ENCODE measurements at places on chromosomes 1 and 21.
A peak's percentile ranks its signal among the peaks of the same experiment; 100 is the strongest.

DNA sequence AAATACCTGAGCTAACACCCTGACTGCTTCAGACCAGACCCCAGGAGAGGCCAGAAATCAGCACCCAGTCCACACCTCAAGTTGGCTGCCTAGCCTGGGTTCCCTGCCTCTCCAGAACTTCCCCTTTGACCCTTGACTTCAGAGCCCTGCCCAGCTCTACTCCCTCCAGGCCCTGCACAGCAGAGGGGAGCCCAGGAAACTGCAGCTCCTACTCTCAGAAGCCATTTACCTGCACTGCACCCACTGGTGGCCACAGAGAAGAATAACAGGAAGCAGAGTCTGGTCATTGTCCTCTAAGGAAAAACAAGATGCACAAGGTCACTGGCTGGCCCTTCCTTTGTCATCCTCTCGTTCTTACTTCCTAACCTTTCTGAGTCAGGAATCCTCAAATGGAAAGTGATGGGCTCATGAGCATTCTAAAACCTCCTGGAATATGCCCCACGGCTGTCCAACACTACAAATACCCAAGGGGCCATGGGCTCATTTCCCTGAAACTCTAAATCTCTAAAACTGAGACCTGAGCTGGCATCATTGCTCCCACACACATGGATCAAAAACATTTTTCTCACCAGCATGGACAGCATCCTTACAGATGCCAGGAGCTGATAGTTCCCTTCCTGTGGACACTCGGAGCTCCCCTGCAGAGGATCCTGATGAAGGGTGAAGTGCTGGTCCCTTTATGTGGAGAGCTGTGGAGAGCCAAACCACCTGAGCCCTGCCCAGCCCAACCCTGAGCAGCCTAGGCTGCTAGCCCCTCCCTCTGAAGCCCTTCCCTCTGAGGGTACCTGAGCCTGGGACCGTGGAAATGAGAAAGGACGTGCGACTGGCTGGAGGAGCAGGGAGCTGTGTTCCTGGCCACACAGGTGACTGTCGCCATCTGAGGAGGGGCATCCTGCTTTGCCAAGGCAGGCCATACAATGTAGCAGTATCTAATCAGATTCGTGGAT, at the start of gene ITLN2:
TSS of gene ITLN2 (minus strand) at position 652 of the 947 bp plus-strand sequence. CDS start at position 584, 68 bp downstream.
- DNase-seq: no peak

GRCh38 chr1:82799261-82799660, 998.5 kb downstream of the ADGRL2 start:
- DNase-seq: no peak

DNA sequence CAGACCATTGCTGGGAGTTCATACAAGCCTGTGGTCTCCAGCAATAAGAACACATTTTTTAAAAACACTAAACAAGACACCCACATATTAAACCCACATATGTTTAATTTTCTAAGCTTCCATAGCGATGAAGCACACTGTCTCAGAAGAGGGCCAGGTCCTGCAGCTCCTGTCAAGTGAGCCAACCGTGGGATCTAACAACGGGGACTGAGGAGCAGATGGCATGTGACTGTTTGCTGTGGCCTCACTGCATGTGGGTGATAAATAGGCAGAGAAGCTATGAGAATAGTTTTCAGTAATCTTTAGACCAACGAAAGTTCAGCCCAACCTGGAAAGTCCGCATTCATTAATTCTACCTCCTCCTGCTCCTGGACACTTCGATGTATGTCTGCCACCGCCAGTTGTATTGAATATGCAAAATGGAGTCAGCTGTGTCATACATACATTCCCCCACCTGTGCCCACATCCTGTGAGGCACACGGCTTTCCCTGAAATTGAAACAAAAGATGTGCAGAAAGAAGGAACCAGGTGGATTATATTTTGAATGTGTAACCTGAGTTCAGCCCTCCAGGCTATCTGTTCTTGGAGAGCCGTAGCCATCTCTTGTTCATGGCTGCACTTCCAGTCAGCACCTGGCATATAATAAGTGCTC, 88.2 kb downstream of the MIS18A start:
- DNase-seq: no peak

DNA sequence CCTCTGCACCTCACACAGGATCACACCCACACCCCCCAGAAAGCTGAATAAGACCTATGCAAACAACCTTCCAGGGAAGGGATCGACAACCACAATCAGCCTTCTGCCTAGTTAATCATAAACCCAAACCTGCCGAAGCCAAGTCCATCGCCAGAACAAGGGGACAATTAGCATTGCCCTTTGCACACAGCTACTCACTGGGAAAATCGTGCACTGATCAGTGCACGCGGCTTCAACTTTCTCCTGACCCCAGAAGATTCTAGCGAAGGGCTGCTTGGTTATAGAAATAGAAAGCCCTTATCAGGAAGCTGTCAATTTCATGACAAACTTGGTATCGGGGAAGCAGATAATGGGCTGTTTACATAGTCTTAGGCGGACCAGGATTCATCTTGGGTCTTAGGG, 29.5 kb downstream of the RUNX1 start:
- DNase-seq: no peak

DNA sequence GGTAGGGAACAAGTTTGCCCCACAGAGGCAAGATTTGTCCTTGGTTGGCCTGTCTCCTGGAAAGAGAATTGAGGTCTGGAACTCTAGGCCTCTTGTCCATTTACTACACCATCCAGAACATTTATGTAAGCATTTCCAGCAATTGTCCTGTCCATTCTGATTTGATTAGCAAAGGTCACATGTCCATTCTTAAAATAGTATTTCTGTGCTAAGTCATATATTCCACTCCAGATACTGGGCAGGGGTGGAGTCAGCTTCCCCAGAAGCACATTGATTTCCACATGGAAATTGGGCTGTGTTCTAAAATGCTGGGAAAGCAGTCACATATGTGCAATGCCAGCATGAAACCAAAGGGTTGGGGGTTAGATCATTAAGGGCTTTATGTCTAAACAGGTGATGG, 21.5 kb upstream of the FMN2 start:
- DNase-seq: no peak

- peak; percentile 86 for DNase-seq
Measured at GRCh38 chr21:31335957-31336738, 7.9 kb downstream of the TIAM1 start.

- DNase-seq: no peak
Measured at GRCh38 chr1:170415710-170416372, 116.1 kb upstream of the GORAB start.

GRCh38 chr1:59952065-59952464, 25.5 kb upstream of the CYP2J2 start:
- DNase-seq: no peak

DNA sequence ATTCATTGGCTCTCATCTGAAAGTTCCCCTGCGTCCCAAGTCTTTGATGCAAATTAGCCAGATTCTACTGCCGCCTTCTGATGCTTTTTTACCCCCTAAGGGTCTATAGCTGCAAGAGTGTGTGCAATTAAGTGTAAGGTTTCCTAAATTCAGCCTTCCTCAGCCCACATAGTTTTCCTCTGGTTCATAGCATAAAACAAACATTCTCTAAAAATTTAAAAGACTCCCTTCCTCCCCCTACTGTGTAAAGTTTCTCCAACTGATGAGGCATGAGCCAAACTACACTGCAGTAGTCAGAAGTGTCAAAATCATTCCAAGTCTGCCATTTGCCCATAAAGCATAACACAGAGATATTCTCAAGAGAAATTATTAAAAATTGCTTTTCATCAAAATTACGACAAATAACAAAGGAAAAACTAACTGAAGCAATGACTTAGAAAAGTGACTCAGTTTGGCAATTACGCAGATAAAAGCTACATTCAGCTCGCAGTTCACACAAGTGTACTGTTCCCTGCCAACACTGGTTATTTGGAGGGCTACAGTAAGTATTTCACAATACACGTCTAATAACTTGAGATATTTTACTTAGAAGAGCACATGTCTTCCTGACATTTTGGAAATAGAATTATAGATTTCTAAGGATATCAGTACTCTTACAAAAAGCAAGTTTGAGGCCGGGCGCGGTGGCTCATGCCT, 15.4 kb downstream of the KCNH1 start:
- no peak for DNase-seq

- no peak for DNase-seq
Measured at GRCh38 chr1:212291505-212292134, 6.4 kb downstream of the PPP2R5A start.

DNA sequence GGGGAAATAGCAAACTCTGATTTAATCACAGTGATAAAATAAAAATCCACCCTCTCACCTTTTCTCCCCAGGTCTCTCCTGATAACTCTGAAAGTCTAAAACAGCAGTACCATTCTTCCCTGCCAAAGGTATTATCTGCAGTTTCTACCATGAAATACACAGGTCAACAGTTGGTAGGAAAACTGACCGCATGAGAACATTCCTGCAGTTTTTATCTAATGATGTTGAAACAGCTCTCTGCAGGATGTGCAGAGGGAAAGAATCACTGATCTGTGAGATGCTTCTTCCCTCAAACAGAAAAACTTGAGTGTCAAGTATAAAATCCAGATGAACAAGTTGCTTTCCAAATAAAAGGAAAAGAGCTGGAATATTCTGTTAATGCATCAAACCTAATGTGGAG, 39.1 kb downstream of the KCNJ6 start:
- no peak for DNase-seq

DNA sequence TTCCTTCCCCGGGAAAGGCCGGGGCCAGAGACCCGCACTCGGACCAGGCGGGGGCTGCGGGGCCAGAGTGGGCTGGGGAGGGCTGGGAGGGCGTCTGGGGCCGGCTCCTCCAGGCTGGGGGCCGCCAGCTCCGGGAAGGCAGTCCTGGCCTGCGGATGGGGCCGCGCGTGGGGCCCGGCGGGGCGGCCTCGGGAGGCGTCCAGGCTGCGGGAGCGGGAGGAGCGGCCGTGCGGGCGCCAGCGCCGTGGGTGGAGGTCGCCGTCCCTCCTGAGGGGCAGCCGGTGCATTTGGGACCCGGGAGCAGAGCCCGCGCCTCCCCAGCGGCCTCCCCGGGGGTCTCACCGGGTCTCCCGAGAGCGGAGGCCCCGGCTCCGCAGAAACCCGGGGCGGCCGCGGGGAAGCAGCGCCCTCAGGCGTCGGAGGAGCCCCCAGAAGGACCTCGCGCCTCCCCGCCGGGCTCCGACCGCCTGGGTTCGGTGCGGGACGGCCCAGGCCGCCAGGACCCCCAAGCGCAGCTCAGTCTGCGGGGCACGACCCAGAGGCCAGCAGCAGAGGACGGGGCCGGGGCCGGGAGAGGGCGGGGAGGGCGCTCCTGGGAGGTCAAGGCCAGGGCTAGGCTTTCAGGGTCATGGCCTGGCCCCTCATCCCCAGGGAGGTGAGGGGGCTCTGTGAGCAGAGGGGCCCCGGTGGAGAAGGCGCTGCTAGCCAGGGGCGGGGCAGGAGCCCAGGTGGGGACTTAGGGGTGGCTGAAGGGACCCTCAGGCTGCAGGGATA, 7.2 kb upstream of the SLX9 start:
- no peak for DNase-seq

- no peak for DNase-seq
Measured at GRCh38 chr1:50829014-50829958, 130.8 kb downstream of the FAF1 start.

DNA sequence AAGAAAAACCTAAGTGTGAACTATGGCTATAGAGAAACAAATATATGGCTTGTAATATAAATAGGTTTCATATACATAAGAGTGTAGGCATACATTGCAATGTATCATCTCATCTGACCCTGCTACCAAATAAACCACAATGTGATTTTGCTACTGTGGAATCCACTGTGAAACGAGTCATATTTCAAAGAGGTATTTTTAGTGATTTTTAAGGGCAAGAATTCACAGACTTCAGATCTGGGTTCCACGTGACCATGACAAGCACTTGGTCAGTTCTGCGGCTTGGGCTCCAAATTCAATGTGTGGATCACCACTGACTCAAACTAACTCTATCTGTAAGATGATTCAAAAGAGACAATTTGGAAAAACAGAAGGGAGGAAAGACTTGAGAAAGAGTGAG, 147.0 kb upstream of the ERG start:
- DNase-seq: peak; percentile 79

DNA sequence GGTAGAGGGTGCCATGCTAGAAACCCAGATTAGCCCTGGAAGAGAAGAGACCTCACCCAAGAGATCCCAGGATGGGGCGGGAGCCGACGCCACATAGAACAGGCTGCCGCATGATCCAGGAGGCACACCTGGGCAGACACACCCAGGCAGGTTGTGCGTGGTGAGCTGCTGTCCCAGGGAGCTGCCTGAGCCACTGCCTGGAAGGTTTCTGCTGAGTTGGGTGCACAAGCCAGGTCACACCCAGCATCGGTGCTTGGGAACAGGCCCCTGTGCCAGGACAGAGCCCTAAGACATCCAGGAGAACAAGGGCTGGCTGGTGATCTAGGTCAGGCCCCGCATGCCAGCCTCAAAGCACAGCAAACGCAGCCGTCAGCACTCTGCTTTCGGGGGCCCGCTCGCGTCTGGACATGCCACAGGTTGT, 40.2 kb downstream of the CTNNBIP1 start:
- no peak for DNase-seq

DNA sequence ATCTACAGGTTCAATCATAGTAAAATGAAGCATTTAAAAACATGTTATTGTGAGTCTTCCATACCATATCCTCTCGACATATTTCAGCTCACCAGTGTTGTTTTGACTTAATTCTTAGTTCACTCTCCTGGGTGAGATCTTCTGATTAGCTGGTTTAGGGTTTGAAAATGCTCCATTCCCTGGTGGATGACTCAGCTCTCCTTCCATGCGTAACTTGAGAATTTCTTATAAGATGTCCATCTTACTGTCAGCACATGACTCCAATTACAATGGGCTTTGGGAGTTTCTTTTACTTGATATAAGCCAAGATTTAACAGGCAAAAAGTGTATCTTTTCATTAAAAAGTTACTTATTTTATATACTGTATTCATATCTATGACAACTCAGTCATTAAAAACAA, 476.5 kb downstream of the BRINP3 start:
- DNase-seq: peak; percentile 34

- DNase-seq: no peak
Measured at GRCh38 chr1:56545711-56546110, 33.7 kb downstream of the PLPP3 start.

- no peak for DNase-seq
Measured at GRCh38 chr1:248416226-248416625, 13.4 kb downstream of the OR2T1 start.

DNA sequence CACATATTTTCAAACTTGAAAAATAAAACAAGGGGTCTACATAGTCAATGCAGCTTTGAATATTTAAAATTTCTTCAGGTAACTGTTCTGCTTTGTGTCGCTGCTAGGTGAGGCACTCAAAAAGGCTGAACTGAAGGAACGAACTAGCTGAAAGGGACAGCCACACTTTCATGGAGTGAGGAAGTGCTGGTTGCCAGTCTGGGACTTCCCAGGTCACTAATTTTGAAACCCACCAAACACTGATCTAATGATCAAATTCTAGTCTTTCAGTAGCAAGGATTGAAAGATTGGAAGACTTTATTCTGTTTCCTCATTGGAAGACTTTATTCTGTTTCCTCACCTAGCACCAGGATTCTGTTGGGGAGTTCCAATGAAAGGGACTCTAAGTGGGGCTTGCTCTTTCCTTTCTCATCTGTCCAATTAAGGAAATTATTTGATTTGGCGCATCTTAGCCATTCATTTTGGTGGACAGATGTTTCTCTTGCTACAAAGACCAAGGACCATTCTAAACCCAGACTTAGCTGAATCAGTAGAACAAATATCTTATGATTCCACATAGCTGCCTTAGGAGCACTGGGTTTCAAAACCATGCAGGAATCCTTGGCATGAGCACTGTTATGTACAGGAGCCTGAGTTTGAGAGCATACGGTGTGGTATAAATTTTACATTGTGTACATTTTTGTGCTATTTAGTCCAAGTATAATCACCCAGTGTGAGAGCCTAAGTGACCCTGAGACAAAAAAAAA, 10.9 kb upstream of the ARID1A start:
- no peak for DNase-seq

Data from skeletal muscle cell (primary cell).